ENCODE measurements at places on chromosomes 7 and 10.

GRCh38 chr10:57468894-57469432 lies 798.7 kb downstream of the IPMK start:
- no peak overlapping the region for H3K27ac ChIP-seq
- DNase-seq = no peak
- no peaks in the 10 kb centered on the region for H3K36me3 ChIP-seq
- H3K4me1 ChIP-seq = no peaks in the 10 kb centered on the region
- no peak overlapping the region for H3K4me3 ChIP-seq
- H3K27me3 ChIP-seq = no peaks in the 10 kb centered on the region

- H3K27ac ChIP-seq = no peak overlapping the region
- DNase-seq = peak; percentile 33
- peaks cover 9% of the 10 kb centered on the region for H3K27me3 ChIP-seq
- H3K4me3 ChIP-seq = no peak overlapping the region
- H3K4me1 ChIP-seq = no peaks in the 10 kb centered on the region
Observed at GRCh38 chr10:100303724-100304319, 17.3 kb upstream of the BLOC1S2 start.

DNA sequence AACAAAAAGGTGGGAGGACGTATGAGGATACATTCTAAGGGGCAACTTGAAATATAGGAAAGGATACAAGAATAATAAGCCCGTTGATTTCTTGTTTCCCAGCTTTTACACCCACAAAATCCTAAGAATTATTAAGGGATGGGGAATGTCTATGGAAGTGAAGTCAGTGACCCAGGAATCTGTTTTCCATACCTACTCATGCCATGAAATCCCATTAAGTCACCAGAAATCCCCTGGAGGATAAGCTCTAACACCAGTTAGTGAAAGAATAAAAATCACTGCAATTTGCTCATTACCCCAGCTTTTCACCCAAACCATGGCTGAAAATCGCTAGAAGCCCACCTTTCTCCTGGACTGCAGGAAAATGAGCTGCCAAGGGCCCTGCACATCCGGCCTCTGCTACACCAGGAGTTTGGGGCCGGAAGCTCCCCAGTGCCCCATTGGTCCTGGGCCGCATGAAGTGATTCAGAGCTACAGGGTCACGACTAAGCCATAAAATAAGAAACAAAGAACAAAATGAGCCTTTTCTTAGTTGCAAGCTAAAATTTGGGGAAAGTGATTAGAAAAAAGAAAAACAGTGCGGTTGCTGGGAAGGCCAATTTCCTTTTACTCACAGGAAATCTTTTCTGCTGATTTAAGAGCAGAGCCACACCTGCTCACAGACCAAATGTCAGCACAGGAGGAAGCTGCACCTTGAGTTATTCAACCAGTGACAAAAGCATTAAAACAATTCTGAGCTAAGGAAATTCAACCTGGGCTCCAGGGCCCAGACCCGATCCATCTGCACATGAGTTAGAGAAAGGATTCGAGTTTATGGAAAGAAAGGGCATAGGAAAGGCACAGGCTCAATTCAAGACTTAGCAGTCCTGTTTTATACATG lies 40.3 kb downstream of the HIPK2 start:
- H3K36me3 ChIP-seq = no peaks in the 10 kb centered on the region
- H3K27ac ChIP-seq = no peak overlapping the region
- no peaks in the 10 kb centered on the region for H3K4me1 ChIP-seq

DNA sequence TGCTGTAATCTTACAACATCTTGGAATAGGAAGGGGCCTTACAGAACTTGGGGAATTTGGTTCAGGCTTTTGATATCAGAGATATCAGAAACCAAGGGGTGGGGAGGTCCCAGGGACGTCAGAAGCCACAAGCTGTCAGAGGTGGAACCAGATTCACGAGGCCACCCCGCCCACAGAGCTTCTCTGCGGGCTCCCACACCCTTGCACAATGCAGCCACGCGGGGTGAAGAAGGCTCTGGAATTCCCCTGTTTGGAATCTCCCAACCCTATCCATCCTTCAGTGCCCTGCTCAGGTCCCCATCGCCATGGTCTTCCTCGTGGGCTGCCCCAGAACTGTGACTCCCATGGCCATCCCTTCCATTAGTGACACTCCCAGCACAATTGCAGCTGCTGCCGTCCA lies 247.1 kb upstream of the SHH start:
- H3K4me1 ChIP-seq = no peaks in the 10 kb centered on the region
- peaks cover 87% of the 10 kb centered on the region for H3K27me3 ChIP-seq
- H3K36me3 ChIP-seq = no peaks in the 10 kb centered on the region
- H3K4me3 ChIP-seq = no peak overlapping the region

DNA sequence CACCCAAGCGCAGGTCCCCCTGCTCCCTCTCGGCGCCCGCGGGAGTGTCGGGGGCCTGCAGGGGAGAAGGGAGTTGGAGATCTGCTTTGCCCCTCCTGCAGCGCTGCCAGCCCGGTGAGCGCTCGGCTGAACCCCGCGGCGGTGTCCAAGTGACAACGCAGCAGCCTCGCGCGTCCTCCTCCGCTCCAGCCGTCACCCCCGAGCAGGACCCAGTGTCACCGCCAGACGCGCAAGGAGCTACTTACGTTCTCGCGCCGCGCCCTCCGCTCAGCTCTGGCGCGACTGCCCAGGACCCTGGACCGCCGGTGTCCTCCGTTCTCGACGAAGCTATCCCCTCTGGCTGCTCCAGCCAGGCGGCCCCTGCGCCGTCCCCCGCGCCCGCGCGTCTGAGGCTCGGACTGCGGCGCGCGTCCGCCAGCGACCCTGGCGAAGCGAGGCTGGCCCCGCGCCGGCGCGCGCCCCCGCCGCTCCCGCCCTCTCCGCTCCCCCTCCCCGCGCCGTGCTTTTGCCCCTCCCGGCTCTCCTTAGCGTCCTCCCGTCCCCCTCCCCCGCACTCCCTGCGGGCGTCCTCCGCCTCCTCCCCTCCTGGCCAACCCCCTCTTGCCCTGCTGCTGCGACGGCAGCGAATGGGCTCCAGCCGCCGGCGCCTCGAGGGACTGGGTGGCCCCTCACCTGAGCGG lies at the start of gene NRCAM:
Gene NRCAM, minus strand, starts transcription at position 439 of the 680 bp plus-strand sequence. CDS start 216,372 bp downstream, outside the sequence.
- peaks cover 39% of the 10 kb centered on the region for H3K27me3 ChIP-seq
- no peaks in the 10 kb centered on the region for H3K4me1 ChIP-seq
- no peaks in the 10 kb centered on the region for H3K36me3 ChIP-seq
- peak; percentile 60 for DNase-seq
- H3K27ac ChIP-seq = no peak within 1 kb of the TSS

- H3K4me3 ChIP-seq = no peak overlapping the region
- peak overlapping the region; percentile 27 for H3K27ac ChIP-seq
- H3K36me3 ChIP-seq = no peaks in the 10 kb centered on the region
- peak; percentile 21 for DNase-seq
- H3K27me3 ChIP-seq = no peaks in the 10 kb centered on the region
Observed at GRCh38 chr7:152459724-152460251, 24.0 kb upstream of the KMT2C start.

DNA sequence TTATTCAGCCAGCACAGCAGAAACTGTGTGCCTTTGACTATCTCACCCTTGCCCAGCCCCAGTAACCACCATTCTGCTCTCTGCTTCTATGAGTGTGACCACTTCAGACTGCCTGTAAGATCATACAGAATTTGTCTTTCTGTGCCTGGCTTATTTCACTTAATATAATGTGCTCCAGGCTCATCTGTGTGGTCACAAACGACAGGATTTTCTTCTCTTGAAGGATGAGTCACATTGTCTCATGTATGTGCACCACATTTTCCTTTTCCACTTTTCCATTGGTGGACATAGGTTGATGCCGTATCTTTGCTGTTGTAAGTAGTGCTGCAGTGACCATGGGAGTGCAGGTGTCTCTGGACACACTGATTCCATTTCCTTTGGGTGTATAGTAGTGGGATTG lies 122.5 kb upstream of the LANCL2 start:
- H3K4me1 ChIP-seq = no peaks in the 10 kb centered on the region
- no peaks in the 10 kb centered on the region for H3K36me3 ChIP-seq
- H3K27me3 ChIP-seq = peaks cover 42% of the 10 kb centered on the region
- no peak overlapping the region for H3K27ac ChIP-seq

DNA sequence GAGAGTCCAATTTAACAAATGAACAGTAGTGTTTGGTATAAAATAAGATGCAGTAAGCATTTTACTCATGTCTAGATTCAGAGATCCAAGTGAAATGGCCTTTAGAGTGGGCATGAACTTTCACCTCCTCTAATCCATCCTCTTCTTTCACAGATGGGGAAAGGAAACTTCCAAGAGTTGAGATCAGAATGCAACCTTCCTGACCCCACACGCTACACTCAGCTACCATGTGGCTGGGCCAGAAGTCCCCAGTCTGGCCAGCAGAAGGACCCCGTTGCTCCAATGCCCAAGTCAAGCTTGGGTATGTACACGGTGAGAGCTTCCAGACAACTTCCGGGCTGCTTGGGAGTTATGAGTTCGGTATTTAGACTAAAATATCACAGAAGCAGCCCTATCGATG lies 228.0 kb downstream of the ELMO1 start:
- DNase-seq = no peak
- H3K4me1 ChIP-seq = no peaks in the 10 kb centered on the region
- no peaks in the 10 kb centered on the region for H3K36me3 ChIP-seq
- H3K27ac ChIP-seq = no peak overlapping the region
- H3K4me3 ChIP-seq = no peak overlapping the region
- H3K27me3 ChIP-seq = no peaks in the 10 kb centered on the region

GRCh38 chr10:71963351-71964097 lies 671 bp upstream of the CHST3 start:
- peaks cover 20% of the 10 kb centered on the region for H3K4me1 ChIP-seq
- DNase-seq = no peak

- no peak overlapping the region for H3K4me3 ChIP-seq
- no peak overlapping the region for H3K27ac ChIP-seq
- H3K36me3 ChIP-seq = no peaks in the 10 kb centered on the region
- no peak for DNase-seq
Observed at GRCh38 chr7:25852211-25852938, 299.6 kb upstream of the NFE2L3 start.

- no peaks in the 10 kb centered on the region for H3K36me3 ChIP-seq
- no peak overlapping the region for H3K27ac ChIP-seq
- no peak overlapping the region for H3K4me3 ChIP-seq
- no peak for DNase-seq
Observed at GRCh38 chr10:116043861-116044260, 229.1 kb downstream of the GFRA1 start.

- H3K27me3 ChIP-seq = no peaks in the 10 kb centered on the region
- no peak for DNase-seq
- H3K4me3 ChIP-seq = no peak overlapping the region
- no peaks in the 10 kb centered on the region for H3K36me3 ChIP-seq
- peaks cover 30% of the 10 kb centered on the region for H3K4me1 ChIP-seq
- peak overlapping the region; percentile 81 for H3K27ac ChIP-seq
Observed at GRCh38 chr10:3850999-3851937, 66.3 kb upstream of the KLF6 start.

- peaks cover 12% of the 10 kb centered on the region for H3K27me3 ChIP-seq
- H3K27ac ChIP-seq = no peak overlapping the region
- peaks cover 62% of the 10 kb centered on the region for H3K4me1 ChIP-seq
- H3K36me3 ChIP-seq = no peaks in the 10 kb centered on the region
- DNase-seq = peak; percentile 62
Observed at GRCh38 chr7:516606-517456, 2.8 kb downstream of the PDGFA start.

- DNase-seq = no peak
- no peak overlapping the region for H3K4me3 ChIP-seq
- peaks cover 6% of the 10 kb centered on the region for H3K27me3 ChIP-seq
- no peaks in the 10 kb centered on the region for H3K36me3 ChIP-seq
- no peak overlapping the region for H3K27ac ChIP-seq
- H3K4me1 ChIP-seq = no peaks in the 10 kb centered on the region
Observed at GRCh38 chr10:93465806-93466675, 16.1 kb downstream of the MYOF start.

DNA sequence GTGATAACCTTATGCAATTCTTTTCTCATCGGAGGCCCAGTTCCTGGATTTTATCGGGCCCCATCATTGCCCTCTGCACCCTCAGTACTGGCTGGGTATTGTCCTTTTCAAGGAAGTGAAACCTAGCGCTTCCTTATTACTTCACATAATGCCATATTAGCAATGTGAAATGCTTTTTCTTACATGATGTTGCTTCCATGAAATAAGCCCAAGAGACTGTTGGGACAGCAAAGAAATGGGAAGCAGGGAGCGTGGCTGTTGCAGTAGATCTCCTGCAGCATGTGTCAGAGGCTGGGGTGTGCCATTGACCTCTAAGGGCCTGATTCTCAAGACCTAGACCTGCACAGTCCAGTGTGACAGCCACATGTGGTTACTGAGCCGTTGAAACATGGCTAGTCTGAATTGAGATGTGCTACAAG lies 8.1 kb downstream of the CHN2 start:
- H3K27me3 ChIP-seq = no peaks in the 10 kb centered on the region
- DNase-seq = no peak
- H3K4me3 ChIP-seq = no peak overlapping the region

DNA sequence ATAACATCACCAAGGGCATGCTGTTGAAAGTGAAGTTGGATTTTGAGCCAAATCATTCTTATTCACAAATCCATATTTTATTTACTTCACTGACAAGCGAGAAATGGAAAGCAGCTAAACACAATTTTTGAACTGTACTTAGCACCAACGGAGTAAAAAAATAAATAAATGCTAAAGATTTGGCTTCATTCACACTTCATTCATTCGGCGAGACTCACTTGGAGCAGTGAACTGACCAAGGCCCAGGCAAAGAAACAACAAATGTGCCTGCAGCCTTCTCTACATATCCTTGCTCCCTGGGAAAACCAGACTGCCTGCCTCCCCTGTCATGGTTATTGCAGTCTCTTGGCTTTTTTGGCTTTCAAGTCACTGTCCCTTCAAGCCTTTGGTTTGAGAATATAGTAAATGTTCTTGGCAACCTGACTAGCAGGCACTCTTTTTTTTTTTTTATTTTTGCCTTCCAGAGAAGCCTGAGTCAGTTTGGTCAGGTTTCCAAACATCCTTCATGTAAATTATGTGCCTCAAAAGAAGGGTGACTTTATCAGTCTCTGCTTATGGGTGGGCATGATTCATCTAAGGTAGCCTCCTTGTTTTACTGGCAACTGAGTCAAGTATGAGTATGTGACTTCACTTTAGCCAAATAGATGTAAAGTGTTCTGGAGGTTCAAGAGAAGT lies 177.6 kb upstream of the MEOX2 start:
- no peaks in the 10 kb centered on the region for H3K36me3 ChIP-seq
- no peak for DNase-seq
- H3K4me1 ChIP-seq = no peaks in the 10 kb centered on the region
- no peak overlapping the region for H3K27ac ChIP-seq
- H3K4me3 ChIP-seq = no peak overlapping the region
- no peaks in the 10 kb centered on the region for H3K27me3 ChIP-seq

DNA sequence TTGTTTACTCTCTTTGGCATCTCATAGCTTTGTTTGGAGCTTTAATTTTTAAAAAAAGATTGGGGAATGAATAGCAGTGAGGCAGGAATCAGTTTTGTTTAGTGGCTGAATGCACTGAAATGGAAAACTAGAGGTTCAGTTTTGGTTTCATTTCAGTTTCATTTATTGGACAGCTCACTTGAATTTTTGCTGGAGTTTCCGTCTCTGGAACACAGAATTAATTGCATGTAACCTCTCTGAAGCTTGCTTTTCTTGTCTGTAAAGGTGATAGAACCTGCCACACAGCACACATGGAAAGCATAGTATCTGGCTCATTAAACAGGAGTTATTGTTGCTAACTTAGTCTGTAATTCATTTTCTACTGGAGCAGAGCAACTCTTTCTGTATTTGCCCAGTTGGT lies 7.1 kb downstream of the GRM8 start:
- H3K27ac ChIP-seq = no peak overlapping the region
- DNase-seq = no peak
- no peak overlapping the region for H3K4me3 ChIP-seq
- H3K27me3 ChIP-seq = peaks cover 5% of the 10 kb centered on the region
- no peaks in the 10 kb centered on the region for H3K4me1 ChIP-seq
